Smooth muscle cell of the brain vasculature (primary cell): ENCODE measurements at places on chromosomes 2 and 18.

GRCh38 chr2:173059292-173059691, 16.4 kb upstream of the MAP3K20 start:
- no peak for DNase-seq

DNA sequence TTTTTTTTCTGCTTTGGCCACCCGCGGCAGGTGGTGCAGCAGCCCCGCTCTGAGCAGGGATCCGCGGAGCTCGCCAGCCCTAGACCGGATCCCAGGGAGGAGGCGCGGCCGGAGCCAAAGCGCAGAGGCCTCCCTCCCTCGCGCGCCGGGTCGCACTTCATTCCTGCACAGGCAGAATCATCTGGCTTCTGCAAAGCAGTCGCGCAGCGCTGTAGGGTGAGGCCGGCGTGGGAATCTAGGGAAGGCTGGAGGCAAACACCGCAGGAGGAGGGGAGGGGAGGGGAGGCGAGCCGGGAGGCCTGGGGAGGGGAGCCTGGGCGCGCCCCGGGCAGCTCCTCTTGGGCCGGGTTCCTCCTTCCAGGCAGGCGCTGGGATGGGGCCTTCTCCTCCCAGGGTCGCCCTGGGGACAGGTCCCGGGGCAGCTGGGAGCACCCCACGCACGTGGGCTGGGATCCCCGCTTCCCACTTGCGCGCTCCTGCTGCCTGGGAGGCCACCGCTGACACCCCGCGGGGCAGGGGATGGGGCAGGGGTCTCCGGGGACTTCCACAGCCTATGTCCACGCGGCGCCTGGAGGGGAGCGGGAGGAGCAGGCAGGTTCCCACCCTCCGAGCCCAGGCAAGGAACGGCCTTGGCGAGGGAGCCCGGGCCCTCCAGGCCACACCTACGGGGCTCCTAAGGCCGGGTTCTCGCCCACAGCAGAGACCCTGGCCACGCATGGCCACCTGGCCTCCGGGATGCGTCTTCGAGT, 45.0 kb downstream of the MBP start:
- no peak for DNase-seq

- DNase-seq, result no peak
These were observed 228.2 kb downstream of the CCDC178 start for GRCh38 chr18:33212363-33212762.

- no peak for DNase-seq
These were observed 65.0 kb downstream of the BABAM2 start for GRCh38 chr2:27955384-27956161.

DNA sequence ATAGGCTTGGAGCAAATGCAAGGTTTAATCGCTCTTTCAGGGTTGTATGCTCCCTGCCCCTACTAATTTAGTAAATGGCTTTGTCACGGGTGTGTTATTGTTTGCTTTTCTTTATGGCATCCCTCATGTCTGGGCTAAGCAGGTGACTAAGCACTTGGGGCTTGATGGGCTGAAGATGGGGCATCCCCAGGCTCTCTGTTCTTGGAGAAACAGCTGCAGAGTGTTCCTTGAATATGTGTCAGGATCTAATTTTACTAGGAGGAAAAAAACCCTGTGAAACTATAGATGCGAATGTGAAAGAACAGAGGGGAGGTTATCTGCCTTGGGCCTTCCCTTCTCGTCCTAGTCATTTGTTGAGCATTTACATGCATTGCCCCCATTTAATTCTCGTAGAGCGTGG, 94.7 kb upstream of the TAF1B start:
- no peak for DNase-seq

- DNase-seq, result no peak
These were observed 21.6 kb downstream of the TRPM8 start for GRCh38 chr2:233938676-233939370.

- no peak for DNase-seq
These were observed 19.7 kb upstream of the IL18R1 start for GRCh38 chr2:102335871-102336366.

- no peak for DNase-seq
These were observed 42.5 kb upstream of the TTC32 start for GRCh38 chr2:19944205-19944845.

DNA sequence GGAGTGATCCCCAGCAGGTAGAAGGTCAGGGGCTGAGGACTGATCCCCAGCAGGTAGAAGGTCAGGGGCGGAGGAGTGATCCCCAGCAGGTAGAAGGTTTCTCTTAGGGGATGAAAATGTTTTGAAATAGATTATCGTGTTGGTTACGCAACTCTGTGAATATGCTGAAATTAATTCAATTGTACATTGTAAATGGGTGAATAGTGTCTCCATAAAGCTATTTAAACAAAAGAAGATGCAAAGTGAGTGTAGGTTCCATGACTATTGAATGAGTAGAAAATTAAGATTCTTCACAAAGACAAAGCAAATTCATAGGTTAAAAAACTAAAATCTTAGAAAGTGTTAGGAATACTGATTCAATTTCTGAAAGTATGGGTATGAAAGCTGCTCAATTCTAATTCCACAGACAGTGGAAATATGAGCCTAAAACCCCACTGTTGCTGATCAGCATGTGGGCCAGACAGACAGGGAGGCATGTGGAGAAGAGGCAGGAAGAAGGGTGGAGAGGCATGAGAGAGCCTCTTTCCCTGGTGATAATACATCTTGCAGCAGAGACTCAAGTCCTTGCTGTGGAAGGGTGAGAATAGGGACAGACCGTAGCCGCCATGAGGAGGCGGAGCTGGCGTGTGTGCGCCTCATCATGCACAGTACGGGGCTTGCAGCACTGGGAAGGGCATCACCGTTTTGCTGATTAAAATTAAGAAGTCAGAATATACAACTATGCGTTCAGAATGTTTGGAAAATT, 85.9 kb upstream of the NFATC1 start:
- no peak for DNase-seq

DNA sequence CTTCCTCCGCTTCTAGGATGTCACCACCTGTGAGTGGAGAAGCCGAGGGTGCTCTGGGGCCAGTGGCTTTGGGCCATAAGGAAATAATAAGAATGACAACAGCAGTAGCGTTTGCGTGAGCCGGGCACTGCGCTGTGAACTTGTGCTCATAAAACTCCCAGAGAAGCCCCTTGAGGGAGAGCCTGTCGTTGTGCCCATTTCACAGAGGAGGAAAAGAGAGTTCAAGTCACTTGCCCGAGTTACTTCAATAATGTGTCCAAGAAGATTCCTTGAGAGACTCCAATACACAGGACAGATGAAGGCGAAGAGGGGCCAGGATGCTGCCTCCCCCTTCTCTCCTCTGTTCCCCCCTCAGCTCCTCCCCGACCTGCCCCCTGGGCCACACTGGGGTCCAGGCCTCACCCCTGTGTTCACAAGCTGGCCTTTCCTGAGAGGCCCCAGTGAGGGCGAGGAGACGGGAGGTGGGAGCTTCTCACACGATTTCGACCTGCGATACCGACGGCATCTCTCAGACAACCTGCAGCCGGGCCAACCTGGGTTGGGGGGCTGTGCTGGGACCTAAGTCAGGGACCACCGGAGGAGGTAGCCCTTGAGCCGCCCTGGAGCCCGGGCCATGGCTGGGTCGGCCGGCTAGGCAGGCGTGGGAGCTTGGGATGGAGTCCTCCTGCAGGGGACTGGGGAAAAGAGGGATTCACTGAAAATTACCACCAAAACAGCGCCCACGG, 53.5 kb upstream of the UBE2F start:
- DNase-seq, result no peak

GRCh38 chr2:119240311-119241204, 16.9 kb downstream of the STEAP3 start:
- no peak for DNase-seq
